ENCODE measurements at places on chromosomes 1 and 21.

DNA sequence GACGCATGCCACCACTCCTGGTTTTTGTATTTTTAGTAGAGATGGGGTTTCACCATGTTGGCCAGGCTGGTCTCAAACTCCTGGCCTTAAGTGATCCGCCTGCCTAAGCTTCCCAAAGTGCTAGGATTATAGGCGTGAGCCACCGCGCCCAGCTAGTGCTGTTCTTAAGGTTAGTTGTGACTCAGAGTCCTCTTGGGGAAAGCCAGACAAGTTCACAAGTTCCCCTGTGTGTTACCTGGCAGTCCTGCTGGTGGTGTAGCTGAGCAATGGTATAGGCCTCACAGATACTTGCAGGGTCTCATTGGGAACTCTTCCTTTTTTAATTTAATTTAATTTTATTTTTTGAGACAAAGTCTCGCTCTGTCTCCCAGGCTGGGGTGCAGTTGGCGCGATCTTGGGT, 10.6 kb downstream of the CFAP126 start:
- no peak for DNase-seq

DNA sequence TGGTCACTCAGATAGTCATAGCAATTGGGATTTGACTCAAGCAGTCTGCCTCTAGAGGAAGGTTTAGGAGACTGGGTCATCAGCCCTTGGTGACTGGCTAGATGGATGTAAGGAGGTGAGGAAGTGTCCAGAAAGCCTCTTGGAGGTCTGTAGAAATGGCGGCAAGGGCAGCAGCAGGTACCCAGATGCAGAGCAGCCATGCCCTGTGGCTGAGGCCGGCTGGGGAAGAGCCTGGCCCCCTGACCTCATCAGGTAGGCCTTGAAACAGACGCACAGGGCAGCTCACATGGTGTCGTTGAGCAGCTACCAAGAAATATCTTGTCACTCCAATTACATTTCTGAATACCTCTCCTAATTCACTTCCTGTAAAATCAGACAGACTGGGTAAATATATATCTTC, 98.2 kb downstream of the DMRTB1 start:
- no peak for DNase-seq

DNA sequence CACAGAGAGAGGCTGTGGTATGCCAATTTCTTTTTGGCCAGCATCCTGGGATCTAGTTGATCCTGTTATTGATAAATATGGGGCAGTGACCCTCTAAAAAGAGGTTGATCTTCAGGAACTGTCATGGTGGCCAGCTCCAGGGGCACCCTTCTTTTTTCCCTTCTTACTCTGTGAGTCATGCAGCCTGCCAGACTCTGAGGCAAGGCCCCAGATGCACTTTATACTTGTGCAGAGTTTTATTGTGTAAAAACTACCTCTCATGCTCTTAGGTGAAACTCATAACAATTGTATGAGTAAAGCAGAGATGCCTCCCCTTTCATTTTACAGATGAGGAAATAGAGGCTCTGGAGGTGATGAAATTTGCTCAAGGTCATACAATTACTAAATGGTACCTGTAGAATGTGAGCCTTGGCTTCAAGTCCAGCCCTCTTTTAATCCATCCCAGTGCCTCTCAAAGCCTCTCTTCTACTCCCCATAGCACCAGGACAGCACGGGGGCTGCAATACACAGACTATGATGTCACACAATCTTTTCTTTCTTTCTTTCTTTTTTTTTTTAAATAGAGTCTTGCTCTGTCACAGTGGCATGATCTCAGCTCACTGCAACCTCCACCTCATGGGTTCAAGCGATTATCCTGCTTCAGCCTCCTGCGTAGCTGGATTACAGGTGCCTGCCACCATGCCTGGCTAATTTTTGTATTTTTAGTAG, 387.8 kb downstream of the KCNH1 start:
- no peak for DNase-seq

- no peak for DNase-seq
These were observed 53.3 kb upstream of the FGGY start for GRCh38 chr1:59243550-59243949.

GRCh38 chr1:180254854-180255253, 24.8 kb downstream of the LHX4 start:
- DNase-seq = no peak

- DNase-seq = no peak
These were observed 33.9 kb upstream of the IPO9 start for GRCh38 chr1:201795066-201795465.

DNA sequence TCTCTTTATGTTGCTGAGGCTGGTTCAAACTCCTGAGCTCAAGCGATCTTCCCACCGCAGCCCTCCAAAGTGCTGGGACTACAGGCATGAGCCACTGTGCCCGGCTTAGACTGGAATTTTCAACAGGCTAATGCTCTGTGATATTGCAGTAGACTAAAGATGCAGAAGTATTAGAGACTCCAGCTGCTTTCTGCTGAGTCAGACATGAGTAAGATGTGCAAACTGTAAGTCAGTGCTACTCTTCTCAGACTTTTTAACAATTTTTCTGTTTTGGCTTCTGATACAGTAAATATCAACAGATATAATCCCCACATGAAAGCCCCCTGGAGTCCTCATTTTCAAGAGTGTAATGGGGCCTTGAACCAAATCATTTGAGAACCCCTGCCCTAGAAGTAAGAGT, 29.3 kb upstream of the NLRP3 start:
- DNase-seq = no peak

DNA sequence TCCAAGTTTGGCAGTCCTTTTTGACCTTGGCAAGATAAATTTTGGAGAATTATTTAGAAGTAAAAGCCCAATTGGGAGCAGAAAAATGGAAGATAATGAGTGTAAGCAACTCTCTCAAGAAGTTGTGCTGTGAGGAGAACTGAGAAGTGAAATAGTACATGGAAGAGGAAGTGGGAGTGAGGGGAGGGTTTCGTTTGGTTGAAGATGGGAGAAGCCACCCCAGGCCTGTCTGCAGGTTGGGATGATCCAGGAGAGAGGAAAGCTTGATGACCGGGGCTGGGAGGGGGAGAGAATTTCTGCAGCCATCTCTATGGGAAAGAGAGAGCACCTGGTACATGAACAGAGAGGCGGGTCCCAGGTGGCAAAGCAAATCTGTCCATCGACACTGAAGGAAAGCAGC, 8.6 kb upstream of the RCAN1 start:
- DNase-seq = no peak

DNA sequence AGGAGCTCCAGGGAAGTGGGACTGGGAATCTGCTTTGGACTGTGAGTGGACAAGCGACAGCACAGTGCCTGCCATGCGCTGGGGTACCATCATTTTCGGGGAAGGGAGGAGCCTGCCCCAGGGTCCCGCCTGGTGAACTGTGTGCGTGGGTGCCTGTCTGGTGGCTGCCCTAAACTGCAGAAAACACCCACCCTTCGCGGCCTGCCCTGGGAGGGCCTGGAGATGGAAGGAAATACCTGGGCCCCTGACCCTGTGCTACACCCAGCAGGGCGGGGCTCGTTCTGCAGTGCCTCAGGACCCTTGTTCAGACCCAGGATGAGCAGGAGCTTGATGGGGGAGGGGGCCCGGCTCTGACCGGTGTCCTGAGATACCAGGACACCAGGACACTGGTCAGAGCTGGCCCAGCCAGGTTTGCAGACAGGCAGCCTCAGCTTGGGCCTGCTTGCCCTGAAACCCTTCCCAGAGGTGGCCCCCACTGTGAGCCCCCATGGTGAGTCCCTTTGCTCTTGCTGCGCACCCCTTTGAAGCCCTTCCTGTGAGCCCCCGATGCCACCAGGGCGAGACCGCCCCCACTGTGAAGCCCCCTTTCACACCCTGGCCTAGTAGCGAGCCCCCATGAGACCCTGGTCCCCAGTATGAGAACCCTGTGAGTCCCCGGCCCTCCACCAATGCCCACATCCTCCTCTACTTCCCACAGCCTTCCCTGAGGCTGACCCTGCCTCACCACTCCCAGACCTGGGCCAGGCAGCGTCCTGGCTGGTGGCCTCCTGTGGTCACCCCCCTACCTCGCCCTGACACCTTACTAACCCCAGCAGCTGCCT, 2.6 kb downstream of the GJC2 start:
- no peak for DNase-seq

DNA sequence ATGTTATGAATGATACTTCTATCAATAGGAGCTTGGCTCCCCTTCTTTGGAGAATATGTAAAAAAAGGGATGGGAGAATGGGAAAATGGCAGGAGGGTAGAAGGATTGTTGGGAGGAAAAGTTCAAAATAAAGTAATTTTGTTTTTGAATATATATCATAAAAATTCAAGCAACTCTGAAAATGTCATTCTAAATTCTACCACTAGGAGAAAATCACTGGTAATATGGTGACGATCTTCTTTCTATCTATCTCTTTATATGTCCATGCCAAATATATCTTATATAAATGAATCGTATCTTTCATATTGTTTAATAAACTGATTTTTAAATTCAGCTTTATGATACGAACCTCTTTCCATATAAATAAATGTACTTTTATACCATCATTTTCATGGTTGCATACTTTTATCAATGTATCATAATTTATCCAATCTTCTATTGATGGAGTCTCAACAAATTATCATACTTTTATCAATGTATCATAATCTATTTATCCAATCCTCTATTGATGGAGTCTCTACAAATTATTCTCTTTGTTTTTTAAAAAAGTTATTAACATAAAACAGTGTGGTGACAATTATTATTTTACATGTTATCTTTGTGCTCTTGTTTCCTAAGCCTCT, 73.7 kb upstream of the MARK1 start:
- DNase-seq = no peak

DNA sequence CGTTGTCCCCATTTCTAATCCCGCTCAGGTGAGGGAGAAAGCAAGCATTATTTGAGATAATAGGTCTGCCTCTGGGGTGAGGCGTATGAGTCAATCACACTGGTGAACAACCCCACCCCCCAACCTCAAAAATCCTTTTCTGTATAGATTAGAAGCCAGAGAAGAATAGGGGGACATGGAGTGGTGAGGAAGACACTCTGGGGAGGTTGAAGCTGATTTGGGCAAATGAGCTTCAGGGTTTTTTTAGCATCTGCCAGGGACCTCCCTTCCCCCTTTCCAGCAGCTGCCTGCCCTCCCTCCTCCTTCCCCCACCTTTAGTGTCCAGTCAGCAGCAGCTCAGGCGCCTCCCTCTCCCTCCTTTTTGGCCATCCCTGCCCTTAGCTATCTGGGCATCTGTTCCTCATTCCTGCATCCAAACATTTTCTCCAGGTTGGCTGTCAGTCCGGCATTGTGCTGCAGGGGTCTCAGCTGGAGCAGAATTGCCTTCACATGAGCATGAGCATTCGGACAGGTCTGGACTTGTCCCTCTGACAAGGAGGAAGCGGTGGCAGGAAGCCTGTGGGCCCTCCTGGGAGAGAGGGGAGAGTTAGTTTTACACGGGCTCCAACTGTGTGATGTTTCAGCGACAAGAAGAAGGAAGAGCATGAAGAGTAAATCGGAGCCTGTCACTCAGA, 30.8 kb upstream of the PTGFRN start:
- peak; percentile 32 for DNase-seq

DNA sequence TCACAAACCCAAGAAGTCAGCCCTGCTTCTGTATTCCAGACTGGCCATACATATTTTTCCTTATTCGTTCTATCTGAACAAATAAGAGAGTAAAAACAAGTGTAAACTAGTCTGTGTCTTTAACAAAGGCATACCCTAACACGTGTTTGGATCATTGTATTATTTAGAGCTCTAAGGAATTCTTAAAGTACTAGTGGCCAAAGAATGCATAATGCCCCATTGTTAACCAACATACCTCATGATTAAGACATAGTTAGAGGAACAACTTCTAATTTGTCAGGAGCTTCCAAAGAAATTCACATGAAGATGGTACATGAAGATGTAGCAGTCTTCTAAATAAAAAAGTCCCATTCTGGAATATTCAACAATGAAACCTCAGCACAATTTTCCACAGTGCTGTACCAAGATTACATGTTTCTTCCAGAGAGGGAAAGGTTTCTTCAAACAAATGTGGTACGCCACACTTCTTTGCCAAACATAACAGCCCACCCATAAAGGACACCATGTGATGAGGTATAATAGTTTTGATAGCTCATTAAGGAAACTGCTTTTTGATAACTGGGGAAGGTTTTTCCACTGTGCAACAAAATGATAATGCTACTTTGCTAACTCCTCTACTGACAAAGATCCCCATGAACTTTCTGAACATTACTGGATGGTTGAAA, 5.0 kb downstream of the PALMD start:
- no peak for DNase-seq

GRCh38 chr1:92980732-92981647, 19.7 kb upstream of the DIPK1A start:
- DNase-seq = no peak

DNA sequence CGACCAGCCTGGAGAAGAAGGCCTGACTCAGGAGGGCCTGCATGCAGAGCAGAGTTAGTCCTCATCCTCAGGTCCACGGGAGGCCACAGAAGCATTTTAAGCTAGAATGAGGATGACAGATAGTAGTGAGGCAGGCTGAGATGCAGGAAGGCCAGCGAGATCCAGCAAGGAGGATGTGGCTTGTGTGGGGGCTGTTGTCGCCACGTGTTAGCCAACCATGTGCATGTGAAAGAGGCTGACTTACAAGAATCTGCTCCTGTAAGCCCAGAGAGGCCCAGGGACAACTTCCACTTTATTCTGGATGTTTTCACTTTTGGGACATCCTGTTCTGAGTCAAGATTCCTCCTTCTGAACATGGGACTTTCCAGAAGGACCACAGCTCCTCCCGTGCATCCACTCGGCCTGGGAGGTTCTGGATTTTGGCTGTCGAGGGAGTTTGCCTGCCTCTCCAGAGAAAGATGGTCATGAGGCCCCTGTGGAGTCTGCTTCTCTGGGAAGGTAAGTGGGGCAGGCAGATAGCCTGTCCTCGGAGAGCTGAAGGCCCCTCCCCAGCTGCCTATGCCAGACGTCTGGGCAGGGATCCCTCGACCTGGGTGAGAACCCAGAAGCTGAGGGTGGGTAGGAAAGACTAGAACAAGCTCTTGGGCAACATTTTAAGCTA, at the start of gene SLAMF8:
SLAMF8 (plus strand) TSS at position 433 of the 661 bp plus-strand sequence; CDS start at position 459, 26 bp downstream.
- DNase-seq = no peak

DNA sequence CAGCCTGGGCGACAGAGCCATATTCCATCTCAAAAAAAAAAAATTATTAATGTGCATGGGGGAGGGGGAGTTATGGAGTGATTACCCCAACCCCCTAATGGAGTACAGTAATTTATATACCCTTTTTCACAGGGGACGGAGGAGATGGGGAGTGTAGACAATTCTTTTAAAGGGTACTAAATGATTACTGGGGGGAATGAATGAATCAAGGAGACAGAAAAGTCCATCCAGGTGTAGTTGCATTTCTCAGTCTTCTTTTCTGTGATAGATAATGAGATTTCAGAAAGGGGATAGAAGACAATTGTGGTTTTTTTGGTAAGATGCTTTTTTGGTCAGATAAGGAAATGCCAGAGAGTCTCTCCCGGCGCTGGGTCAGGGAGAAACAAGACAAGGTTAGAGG, 13.0 kb downstream of the OSBPL9 start:
- DNase-seq = no peak

GRCh38 chr1:152537496-152537895, 23.2 kb downstream of the CRCT1 start:
- no peak for DNase-seq

All from LoVo (cell line).